ENCODE measurements at places on chromosomes 16 and 17.
A peak's percentile ranks its signal among the peaks of the same experiment; 100 is the strongest.

GRCh38 chr16:3097266-3097665 lies 1.8 kb downstream of the ZSCAN10 start:
- DNase-seq: no peak

DNA sequence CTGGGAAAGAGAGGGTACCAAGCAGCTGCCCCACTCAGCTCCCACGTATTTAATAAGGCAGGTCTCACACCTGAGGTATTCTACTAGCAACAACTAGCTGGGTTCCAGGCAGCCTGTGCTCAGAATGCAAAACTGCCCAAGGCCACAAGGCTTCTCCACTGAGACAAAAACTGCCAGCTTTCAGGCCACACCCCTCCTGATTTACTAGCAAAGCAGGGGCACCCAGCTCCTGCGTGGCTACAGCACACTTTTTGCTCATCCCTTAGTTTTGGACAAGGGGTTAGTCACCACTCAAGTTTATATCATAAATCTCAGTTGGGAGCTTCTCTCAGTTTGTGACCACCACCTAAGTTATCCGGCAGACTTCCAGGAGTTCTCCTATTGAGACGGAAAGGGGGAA lies 494.6 kb downstream of the CDH11 start:
- DNase-seq: peak; percentile 69

- no peak for DNase-seq
These were observed 80.5 kb downstream of the CYB561 start for GRCh38 chr17:63365366-63366240.

DNA sequence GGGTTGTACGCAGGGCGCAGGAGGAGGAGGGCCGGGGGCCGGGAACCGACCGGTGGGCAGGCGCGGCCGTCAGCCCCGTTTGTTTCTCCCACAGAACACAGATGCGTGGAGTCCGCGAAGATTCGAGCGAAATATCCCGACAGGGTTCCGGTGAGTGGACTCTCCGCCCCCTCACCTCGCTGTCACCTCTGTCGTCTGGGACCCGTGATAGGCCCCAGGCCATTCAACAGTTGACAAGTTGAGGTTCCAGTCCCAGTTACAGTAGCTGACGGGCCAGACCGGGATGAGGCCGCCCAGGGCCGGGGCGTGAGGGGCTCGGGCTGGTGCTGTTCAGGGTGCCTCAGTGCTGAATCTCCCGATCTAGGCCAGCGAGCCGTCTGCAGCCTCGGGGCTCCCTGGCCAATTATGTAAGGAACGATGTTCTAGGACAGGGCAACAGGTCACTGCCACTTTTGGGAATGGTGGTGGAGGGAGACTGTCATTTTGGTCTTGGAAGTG lies 628 bp downstream of the GABARAPL2 start:
- DNase-seq: no peak

DNA sequence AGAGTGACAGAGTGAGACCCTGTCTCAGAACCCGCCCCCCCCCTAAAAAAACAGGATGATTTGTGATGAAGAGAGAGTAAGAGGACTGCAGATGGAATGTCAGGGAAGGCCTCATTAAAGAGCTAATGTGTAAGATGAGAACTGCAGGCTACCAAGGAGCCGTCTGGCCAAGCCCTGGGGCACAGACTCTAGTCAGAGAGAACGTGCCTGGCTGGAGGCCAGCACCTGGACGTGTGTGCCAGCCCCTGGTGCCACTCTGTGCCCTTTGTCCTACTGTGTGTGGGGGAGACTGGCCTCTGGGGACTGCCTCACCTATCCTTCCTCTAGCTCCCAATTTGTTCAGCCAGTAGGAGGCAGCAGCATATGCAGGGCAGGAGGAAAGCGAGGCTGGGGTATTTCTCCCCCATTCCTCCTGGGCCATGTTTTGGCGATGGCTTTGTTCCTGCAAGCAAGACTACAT lies 37.1 kb downstream of the KNOP1 start:
- DNase-seq: no peak

GRCh38 chr16:73616770-73617169 lies 568.8 kb upstream of the ZFHX3 start:
- DNase-seq: no peak

GRCh38 chr16:65453646-65454045 lies 331.8 kb upstream of the CDH11 start:
- no peak for DNase-seq

- DNase-seq: no peak
These were observed 25.3 kb downstream of the BFAR start for GRCh38 chr16:14658063-14658462.

DNA sequence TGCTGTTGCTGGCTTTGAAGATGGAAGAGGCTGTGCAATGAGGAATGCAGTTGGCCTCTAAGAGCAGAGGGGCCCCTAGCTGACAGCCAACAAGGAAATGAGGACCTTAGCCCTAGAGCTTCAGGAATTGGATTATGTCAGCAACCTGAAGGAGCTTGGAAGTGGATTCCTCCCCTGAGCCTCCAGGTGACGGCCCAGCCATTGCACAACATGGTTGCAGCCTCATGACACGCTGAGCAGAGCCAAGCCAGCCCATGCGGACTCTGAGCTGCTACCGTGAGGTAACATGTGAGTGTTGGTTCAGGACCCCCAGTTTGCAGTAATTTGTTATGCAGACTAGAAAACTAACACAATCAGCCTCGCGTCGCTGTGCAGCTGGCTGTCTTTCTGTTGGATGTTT lies 20.2 kb downstream of the CCDC42 start:
- no peak for DNase-seq

GRCh38 chr17:13721705-13722104 lies 120.0 kb upstream of the HS3ST3A1 start:
- no peak for DNase-seq

GRCh38 chr16:51762081-51762996 lies 611.3 kb upstream of the SALL1 start:
- peak; percentile 41 for DNase-seq

DNA sequence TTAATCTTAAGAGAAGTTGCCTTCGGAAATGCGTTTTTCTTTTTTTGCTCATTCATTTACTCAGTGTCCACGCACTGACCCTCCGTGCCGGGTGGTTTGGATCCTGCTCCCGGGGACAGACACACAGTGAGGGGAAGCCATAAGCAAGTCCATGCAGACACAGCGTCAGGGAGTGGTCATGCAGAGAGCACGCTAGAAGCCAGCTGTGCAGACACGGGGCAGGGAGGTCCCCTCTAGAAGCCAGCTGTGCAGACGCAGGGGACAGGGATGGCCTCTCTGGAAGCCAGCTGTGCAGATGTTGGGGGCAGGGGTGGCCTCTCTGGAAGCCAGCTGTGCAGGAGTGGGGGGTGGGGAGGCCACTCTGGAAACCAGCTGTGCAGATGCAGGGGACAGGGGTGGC lies 4.8 kb downstream of the GAA start:
- no peak for DNase-seq

- peak; percentile 15 for DNase-seq
These were observed 390 bp downstream of the MNT start for GRCh38 chr17:2400474-2400866.

DNA sequence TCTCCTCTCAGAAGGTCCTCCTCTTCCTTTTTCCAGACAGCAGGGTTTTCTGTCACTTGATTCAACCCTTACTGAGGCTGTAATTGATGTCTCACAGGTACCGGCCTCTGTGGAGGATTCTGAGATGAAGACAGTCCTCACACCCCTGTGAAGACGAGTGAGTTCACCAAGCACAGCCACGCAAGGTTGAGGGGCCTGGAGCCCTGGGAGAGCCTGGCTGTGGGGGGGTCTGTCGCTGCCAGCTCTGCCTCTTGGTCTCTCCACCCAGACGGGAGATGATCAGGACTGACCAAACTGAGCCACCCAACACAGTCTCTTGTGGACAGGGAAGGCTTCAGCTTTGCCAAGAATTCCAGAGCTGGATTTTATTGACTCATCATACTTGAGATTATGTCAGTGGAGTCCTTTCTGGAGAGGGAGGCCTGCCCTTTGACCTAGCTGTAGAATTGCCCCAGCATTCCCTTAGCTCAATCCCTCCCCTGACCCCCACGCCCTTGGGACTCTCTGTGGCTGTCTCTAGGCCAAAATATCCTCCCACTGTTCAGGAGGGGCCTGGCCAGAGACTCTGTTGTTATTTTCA lies 51.1 kb upstream of the CRHR1 start:
- DNase-seq: no peak

DNA sequence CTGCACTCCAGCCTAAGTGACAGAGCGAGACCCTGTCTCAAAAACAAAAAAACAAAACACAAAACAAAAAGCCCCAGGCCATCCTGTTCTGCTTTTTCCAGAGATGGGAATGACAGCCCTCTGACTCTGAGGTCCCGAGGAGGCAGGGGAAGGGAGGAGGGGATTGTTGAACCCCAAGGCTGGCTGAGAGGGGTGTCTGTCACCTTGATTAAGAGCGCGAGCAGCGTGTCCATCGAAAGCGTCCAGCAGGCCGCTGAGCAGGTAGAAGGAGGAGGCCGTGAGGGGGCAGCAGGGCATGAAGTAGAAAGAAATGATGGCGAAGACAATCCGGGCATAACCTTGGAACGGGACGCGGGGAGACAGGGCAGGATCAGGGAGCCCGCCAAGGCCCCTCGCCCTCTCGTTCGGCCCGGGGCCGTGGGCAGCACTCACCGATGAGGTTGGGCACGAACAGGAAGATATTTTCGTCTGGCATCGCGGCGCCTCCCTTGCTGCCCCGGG lies 593 bp downstream of the CDIPT start:
- no peak for DNase-seq

DNA sequence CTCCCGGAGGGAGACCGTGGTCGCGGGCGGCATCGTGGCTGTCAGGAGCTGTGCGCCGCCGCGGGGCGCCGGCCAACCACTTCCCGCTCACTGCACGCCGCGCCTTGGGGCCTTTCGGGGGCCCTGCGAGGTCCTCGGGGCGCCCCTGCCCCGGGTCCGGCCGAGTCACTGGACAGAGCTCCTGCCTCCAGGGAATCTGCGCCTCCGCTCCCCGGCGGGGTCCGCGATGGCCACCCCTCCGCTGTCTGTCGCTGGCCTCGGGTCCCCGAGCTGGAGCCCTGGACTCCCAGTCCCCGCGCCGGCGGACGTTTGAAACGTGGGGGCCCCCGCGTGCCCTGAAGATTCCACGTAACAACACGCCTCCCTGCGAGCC lies at the start of gene QRICH2:
Gene QRICH2 (minus strand): TSS at position 311 of the 373 bp plus-strand sequence. CDS start 278 bp downstream, at position 33.
- DNase-seq: no peak

DNA sequence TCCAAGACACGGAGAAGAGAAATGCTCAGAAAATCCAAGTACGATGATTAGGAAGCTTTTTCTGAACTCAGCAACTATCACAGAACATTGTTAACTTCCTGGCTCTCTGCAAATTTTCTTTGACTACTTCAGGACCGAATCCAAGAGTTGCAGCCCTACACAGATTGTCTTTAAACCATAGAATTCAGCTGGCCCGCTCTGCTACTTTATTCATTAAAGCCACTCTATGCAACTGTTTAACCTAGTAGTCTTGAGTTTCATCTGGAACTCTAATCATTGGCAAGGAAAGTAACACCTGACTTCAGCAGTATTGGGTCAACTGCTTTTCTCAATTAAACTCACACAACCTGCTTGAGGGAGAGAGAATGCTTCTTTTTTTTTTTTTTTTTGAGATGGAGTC lies 210.1 kb downstream of the SLC39A11 start:
- no peak for DNase-seq

DNA sequence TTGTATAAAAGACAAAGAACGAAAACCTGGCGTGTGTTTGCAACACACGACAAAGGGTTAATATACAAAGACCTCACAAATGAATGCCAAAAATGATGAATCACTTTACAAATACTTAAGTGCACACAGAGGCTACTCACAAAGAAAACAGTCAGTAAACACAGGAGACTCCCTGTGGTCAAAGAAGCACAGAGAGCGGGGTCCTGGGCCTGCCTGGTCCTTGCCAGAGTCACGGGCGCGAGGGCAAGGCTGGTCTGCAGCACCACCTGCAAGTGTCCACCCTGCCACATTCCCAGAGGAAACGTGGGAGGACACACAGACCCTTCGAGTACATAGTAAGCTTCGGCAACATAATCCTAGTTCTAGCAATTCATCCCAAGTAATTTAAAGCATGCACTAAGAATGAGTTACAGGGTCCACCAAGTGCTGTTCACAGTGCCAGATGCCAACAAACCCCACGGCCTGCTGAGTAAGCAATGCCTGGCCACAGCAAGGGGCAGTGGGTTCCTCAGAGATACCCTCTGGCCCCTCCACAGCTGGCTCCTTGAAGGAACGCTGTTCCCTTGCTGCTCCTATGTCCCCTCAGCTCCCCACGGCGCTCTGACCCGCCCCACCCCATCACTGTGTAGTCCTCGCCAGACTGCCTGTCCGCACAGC lies 24.6 kb upstream of the FAAP100 start:
- DNase-seq: no peak

DNA sequence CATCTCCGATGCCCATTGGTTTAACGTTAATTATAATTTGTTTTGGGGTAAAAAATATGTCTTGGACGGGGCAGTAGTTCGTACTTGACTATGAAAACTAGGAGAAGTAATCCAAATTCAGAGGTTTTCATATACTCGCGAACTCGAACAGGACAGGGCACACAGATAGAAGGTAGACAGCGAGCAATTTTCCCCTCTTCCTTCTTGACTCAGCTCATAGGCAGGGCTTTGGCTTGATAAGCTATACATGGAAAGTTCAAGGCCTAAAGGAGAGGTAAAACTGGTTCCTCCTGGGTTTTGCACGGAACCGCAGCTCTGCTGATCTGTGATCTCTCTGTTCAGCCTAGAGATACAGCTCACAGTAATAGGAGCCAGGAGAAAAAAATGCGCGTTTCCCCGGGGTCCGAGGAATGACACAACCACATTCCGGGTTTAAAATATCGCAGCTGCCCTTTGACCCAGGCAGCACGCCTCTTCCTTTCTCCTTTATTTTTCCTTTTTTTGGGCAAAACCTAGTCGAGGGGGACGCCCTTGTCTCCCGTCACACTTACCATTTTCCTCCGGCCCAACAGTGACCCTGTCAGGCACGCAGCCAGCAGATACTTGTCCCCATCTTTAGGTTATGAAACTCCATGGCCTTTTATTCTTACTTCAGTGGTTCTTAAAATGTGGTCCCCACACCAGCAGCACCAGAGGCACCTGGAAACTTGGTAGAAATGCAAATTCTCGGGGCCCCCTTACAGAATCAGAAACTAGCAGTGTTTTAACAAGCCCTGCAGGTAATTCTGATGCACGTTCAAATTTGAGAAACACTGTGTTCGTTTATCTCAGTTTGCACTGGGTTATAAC lies 1.7 kb upstream of the LASP1 start:
- no peak for DNase-seq

GRCh38 chr16:78170494-78170933 lies 71.1 kb downstream of the WWOX start:
- DNase-seq: no peak

- no peak for DNase-seq
These were observed 67.1 kb downstream of the VPS53 start for GRCh38 chr17:647324-648197.

- DNase-seq: peak; percentile 5
These were observed 109.1 kb upstream of the CDC42EP4 start for GRCh38 chr17:73420897-73421296.

DNA sequence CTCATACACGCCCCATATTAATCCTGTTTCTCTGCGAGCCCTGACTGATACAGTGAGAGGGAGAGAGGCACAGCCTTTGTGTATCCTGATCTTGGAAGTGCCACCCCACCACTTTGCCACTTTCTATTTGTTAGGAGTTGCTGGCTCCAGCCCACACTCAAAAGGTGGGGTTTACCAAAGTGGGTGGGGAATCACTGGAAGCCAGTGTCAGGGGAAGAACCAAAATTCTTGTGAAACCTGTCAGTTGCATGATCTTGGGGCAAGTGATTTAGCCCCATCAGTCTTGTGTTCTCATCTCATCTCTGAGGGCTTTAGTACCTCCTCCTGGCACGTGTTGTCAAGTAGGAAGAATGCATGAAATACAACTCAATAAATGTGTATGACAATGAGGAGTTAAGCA lies 119.5 kb downstream of the SOX9 start:
- no peak for DNase-seq

Data from NCI-H1694 (cell line).